Stimulated activated CD8-positive, alpha-beta memory T cell treated with anti-CD3 and anti-CD28 coated beads, Interleukin-15, amount 100 ng/mL, for 4 hours (primary cell): ENCODE measurements at places on chromosomes 16 and 17.

GRCh38 chr17:69501591-69502468 lies 87.3 kb downstream of the MAP2K6 start:
- DNase-seq: no peak

- no peak for DNase-seq
Observed at GRCh38 chr17:50141026-50141744, 9.3 kb downstream of the PPP1R9B start.

- DNase-seq: no peak
Observed at GRCh38 chr16:12148120-12148519, 171.6 kb downstream of the SNX29 start.

GRCh38 chr16:11033629-11034420 lies 89.5 kb downstream of the CLEC16A start:
- no peak for DNase-seq

- no peak for DNase-seq
Observed at GRCh38 chr16:76195056-76195455, 82.1 kb upstream of the CNTNAP4 start.

DNA sequence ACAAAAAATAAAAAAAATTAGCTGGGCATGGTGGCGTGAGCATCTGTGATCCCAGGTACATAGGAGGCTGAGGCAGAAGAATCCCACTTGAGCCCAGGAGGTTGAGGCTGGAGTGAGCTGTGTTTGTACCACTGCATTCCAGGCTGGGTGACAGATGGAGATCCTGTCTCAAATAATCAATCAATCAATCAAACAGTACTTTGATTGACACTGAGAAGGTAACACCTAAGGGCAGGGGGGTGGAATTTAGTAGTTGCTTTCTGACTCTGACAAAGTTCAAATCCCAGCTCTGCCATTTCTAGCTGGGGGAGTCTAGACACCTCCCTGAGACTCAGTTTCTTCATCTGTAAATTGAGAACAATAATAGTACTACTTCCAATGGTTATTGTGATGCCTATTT lies 12.0 kb downstream of the SSH2 start:
- no peak for DNase-seq

DNA sequence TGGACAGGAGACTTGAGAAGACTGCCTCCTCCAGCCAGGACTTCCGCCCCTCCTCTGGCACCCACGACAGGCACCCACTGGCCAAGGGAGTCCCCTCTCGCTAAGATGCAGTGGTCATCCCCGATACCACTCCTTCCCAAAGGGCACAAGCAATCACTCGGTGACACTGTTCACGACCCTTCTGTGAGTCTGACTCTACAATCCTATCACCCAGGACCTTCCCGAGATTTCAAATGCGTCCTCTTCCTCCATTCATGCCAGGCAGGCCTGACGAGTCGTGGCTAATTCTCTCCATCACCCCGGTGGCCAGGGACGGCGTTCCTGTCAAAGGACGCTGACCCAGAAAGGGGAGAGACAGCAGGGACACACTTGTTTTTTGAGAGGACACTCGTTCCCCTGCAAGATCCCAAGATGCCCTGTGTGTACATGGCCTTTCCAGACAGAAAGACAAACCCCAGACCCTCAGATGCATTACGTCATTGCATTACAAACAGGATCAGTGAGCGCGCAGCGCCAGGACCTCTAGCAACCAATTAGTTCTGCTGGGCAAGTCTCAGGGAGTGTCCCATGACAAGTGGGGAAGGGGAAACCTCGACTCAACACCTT lies 12.2 kb downstream of the FBXO31 start:
- DNase-seq: no peak

GRCh38 chr16:57810197-57811031 lies 8.1 kb upstream of the KIFC3 start:
- DNase-seq: peak; percentile 81

DNA sequence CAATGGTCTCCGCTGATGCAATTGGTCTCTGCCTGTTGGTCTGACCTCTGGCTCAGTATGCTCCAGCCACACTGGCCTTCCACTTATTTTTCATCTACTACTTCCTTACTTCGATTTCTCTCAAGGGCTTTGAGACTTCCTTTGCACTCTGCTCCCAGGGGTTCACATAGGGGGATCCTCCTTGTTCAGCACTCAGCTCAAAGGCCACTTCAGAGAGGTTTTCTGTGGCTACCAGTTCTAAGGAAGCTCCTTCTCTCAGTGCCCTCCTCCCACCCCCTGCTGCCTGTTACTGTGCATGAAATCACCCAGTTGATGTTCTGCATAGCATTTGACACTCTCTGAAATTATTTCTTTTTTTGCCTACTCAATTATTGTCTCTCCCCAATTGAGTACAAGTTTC lies 476.4 kb downstream of the HS3ST3B1 start:
- no peak for DNase-seq

DNA sequence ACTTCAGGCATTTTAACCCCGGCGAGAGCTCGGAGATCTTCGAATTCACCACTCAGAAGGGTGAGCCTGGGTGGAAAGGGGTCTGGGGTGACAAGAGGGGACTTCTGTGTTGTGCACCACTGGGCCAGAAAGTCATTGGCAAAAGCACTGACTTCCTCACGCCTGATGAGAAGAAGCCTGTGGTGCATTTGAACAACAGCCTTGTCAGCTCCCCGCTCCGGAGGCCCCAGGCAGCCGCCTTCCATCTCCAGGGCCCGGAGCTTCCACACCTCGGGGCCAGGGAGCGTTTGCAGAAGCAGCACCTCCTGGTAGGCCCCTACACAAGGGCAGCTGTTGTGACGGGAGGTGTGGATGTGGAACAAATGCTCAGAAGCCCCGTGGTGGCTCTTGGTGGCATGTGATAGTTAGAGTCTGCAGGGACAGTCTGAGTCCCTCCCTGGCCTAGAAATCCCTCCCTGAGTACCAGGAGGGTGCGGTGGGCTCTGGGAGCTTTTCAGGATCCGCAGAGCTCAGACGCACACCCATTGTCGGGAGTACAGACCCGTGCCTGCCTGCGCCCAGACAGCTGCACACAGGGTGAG lies 9.7 kb downstream of the CACNG1 start:
- DNase-seq: no peak

DNA sequence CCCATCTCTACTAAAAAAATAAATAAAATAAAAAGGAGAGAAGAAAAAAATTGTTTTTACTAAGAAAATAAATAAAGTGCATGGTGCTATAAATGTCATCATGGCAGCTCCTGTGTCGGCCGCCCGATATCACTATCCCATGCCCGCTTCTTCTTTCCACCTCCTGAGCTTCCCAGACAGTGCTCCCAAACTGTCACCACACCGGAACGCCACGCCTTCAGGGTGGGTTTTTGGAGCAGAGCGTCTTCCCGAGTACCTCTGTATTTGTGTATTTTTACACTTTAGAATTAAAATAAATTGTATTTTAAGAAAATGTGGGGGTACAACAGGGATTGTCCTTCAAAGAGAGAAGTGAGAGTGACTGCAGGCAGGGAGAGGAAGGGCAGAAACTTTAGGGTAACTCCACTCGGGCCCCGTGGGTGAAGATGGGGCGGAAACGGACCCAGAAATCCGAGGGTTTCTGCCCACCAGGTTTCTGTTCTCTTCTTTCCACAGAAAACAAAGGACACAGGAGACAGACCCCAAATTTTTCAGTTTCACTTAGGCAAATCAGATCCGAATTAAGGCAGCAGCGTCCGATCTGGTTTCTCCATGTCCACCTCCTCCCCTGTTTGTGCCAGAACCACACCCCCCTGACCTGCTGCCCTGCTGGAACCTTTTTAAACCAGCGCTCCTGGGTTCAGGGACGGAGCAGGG lies 3.6 kb upstream of the ITGAX start:
- DNase-seq: no peak

- no peak for DNase-seq
Observed at GRCh38 chr17:27513849-27514248, 57.6 kb downstream of the KSR1 start.

DNA sequence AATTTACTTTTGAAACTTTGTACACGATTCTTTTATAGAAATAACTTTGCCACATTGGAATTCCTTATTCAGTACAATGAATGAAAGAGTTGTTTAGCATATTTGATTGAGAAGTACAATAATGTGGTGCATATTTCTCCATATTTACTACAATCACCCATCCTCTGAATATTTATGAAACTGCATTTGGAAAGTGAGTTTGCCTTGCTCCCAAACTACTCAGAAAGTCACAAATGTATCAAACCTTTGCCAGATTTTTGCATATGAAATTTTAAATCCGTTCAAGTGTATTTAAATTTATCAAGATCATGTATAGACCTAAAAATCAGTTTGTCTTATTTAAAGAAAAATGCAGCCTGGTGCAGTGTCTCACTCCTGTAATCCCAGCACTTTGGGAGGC lies 148.7 kb downstream of the CDH11 start:
- DNase-seq: no peak

- DNase-seq: no peak
Observed at GRCh38 chr17:10042589-10043244, 137.6 kb upstream of the RCVRN start.

GRCh38 chr17:65990593-65990992 lies 201.3 kb downstream of the CEP112 start:
- DNase-seq: no peak

DNA sequence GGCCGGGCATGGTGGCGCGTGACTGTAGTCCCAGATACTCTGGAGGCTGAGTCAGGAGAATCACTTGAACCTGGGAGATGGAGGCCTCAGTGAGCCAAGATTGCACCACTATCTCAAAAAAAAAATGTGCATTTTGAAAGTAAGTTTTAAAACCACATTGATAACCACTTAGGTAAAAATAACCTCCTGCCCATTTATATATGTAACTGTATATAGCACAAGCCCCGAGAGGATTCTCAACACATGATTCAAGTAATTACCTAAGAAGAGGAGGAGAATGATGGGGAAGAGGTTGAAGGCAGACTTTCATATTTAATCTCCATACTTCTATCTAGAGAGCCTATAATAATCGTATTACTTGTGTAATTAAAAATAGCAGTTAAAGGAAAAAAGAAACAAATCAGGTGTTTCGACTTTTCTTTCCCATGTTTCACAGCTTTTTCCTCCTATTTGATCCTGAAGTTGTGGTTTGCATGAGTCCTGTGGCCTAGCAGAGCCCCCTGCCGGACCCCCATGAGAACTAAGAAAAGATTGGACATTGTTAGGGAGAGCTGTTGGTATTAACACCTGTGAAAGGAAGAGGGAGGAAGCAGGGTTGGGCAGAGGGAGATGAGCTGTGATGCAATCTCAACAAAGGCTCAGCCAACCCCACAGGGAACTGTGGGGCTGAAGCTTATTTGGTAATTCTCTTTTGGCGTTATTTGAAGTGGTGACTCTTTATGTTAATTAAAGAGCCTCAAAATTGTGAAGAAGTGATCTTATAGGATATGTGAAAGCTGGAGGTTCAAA lies 22.1 kb downstream of the PMFBP1 start:
- no peak for DNase-seq

- DNase-seq: no peak
Observed at GRCh38 chr17:68378268-68379176, 78.8 kb downstream of the WIPI1 start.

- DNase-seq: no peak
Observed at GRCh38 chr17:78276098-78276887, 44.9 kb downstream of the TMEM235 start.

DNA sequence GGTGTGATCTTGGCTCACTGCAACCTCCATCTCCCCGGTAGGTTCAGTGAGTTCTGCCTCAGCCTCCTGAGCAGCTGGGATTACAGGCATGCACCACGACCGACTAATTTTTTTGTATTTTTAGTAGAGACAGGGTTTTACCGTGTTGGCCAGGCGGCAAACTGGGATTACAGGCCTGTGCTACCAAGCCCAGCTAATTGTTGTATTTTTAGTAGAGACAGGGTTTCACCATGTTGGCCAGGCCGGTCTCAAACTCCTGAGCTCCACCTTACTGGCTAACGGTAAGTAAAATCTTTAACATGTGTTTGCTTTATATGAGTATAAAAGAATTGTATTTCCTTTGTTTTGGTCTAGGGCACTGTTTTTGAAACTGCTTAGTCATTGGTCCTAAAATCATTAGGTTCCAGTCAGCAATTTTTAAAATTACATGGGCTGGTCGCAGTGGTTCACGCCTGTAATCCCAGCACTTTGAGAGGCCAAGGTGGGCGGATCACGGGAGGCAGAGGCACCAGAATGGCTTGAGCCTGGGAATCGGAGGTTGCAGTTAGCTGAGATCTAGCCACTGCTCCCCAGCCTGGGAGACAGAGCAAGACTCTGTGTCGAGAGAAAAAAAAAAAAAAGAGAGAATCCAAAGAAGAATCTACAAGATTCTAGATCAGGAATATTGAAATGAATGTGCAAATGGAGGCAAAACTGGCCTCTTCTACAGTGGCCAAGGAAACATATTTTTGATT lies 3.6 kb downstream of the FLYWCH1 start:
- DNase-seq: no peak
